ENCODE measurements at places on chromosomes 16 and 17. TPM values are rescaled to one million over a fixed set of nuclear protein-coding genes. Genes with fewer than 3 reads are reported as not detected.

Gene CYGB
- total RNA-seq: 8.3 TPM

GRCh38 chr17:27915709-27916108 lies 22.5 kb upstream of the LYRM9 start:
- H3K36me3 ChIP-seq: no peaks in the 10 kb centered on the region
- no peak overlapping the region for H3K4me3 ChIP-seq
- no peaks in the 10 kb centered on the region for H3K4me1 ChIP-seq
- no peak for DNase-seq
- no peak overlapping the region for H3K27ac ChIP-seq

DNA sequence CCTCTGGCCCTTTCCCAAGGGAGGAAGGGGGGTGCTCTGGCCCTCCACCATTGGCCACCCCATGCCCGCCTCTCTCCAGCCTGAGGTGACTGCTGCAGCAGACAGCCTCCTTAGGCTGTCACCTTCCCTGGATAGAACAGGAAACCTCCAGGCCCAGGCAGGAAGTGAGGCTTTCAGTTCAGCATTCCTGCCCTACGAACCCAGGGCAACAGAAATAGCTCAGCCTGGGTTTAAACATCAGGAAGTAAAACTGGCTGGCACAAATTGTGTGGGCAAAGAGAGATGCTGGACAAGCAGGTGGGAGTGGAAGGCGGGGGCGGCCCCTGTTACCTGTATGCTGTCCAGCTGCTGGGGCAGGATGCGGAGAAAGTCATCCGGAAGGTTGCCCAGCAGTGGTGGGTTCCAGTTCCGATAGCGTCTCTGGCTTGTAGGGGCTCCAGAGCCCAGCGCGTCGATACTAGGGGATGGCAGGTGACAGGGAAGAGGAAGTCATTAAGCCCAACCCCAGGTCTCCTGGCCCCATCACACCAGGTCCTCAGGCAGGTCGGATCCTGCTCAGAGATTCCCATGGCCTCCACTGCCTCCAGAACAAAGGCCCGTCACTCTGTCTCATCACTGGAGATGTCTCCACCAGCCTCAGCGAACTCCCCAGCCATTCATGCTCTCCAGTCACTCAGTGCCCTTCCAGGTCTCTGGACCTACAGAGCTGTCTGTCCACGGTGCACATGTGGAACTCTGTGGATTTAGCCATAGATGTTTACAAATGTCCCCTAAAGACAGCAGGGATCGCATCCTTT lies 23.6 kb upstream of the MRPS23 start:
- H3K27ac ChIP-seq: peak overlapping the region; percentile 90
- H3K36me3 ChIP-seq: peaks cover 10% of the 10 kb centered on the region
- DNase-seq: no peak
- peaks cover 46% of the 10 kb centered on the region for H3K4me1 ChIP-seq
- H3K4me3 ChIP-seq: no peak overlapping the region
- H3K27me3 ChIP-seq: no peaks in the 10 kb centered on the region

GRCh38 chr16:58336332-58337089 lies 41.7 kb upstream of the PRSS54 start:
- no peaks in the 10 kb centered on the region for H3K36me3 ChIP-seq
- peak; percentile 23 for DNase-seq
- H3K27ac ChIP-seq: no peak overlapping the region
- H3K27me3 ChIP-seq: no peaks in the 10 kb centered on the region
- peak overlapping the region; percentile 58 for H3K4me3 ChIP-seq

DNA sequence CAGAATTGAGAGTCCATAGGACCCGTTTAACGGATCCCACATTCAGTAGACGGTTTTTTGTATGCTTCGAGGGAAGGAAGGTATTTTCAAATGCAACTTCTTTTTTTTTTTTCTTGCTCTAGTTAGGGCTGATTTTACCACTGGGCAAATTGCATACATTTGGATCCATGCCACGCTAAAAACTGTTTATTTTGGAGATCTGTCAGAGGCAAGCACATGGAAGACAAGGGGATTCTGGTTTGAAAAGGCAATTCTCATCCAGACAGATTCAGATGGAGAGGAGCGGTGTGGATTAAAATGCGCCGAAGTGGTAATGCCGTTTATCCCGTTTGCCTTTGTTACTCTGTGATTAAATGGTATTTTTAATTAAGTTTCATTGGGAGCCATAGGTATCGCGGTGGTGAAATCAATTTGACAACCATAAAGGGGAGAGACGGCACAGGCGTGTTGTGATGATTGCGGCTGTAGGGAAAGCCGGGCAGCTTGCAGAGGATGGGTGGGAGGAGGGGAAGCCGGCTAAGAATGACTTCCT lies 170.4 kb downstream of the IRX3 start:
- H3K27me3 ChIP-seq: no peaks in the 10 kb centered on the region
- peaks cover 16% of the 10 kb centered on the region for H3K36me3 ChIP-seq
- H3K4me3 ChIP-seq: no peak overlapping the region
- H3K27ac ChIP-seq: no peak overlapping the region

- H3K4me3 ChIP-seq: peak overlapping the region; percentile 46
- no peak overlapping the region for H3K27ac ChIP-seq
- peak; percentile 58 for DNase-seq
- no peaks in the 10 kb centered on the region for H3K27me3 ChIP-seq
These were observed 8.6 kb downstream of the LGALS3BP start for GRCh38 chr17:78970834-78971755.

GRCh38 chr17:74240618-74241205 lies 27.3 kb downstream of the TTYH2 start:
- no peak for DNase-seq
- no peak overlapping the region for H3K4me3 ChIP-seq
- H3K36me3 ChIP-seq: no peaks in the 10 kb centered on the region

DNA sequence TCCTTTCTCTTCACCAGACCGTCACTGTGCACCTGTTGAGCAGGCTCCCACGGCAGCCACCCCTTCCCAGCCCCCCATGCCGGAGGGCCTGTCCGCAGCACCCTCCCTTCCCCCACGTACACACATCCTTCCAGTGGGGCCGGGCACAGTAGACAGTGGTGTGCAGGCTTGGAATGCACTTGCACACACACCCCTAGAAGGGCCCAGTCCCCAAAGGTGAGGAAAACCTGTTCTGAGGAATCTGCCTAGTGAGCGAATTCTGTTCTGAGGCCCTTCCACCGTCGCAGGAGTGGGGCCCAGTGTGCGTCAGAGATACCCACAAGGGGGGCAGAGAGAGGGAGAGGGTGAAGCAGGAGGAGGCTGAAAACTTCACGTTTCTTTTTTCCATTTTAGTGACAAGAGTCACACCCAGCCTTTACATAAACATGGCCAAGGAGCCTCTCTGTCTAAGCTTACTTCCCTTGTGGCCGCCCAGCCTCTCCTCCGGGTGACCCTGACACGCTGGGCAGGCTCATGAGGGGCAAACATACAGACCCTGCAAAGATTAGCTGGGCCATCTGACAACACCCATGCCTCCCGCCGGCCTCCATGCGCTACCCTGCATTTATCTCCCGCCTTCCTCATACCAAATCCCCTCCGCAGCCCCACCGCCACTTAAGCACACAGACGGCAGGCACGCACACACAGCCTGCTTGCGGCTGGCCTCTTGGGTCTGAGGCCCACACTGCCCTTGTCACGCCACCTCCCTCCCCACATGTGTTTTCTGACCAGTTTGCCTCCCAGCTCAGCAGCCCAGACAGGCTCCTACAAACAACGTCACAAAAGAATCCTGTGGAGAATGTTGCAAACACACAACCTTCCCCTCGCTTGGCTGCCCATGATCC lies 1.8 kb downstream of the ZBTB4 start:
- peak overlapping the region; percentile 99 for H3K27ac ChIP-seq
- peak overlapping the region; percentile 99 for H3K4me3 ChIP-seq
- H3K4me1 ChIP-seq: peaks cover 54% of the 10 kb centered on the region
- DNase-seq: no peak

DNA sequence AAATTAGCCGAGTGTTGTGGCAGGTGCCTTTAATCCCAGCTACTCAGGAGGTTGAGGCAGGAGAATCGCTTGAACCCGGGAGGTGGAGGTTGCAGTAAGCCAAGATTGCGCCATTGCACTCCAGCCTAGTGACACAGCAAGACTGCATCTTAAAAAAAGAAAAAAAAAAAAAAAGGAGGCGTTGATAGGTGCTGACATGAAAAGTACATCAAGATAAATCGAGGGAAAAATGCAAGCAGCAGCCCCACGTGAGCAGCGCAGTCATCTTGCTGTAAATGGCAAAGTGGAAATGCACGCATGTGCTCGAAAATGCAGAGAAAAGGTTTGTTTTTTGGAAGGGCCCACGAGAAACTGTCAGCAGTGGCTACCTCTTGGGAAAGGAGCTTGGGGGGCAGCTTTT lies 20.9 kb downstream of the MXRA7 start:
- peaks cover 12% of the 10 kb centered on the region for H3K36me3 ChIP-seq
- DNase-seq: no peak
- peaks cover 33% of the 10 kb centered on the region for H3K4me1 ChIP-seq
- H3K27ac ChIP-seq: no peak overlapping the region
- no peak overlapping the region for H3K4me3 ChIP-seq
- no peaks in the 10 kb centered on the region for H3K27me3 ChIP-seq

DNA sequence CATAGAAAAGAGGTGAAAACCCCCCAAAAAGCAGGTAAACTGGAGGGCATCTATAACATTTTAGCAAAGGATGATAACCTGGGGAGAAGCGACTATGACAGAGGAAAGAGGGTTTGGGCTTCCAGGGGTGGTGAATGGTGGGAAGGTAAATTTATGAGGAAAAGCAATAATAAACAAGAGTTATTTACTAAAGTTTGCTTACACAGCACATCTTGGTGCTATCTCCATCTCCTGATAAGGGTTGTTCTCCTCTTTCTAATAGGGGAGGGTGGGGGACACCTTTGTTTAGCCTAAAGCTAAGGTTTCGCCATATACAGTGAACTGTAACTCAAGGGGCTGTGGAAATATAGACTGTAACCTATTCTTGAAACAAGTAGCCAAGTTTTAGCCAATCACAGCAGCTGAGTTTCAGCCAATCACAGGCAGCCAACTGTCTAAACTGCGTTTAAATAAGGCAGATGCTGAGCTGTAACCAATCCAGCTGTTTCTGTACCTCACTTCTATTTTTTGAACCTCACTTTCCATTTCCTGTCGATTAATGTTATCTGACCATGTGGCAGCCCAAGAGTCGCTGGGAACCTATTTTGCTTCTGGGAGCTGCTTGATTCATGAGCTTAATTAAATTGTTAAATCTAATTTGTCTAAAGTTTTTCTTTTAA lies 191.8 kb downstream of the MAP2K6 start:
- no peak overlapping the region for H3K4me3 ChIP-seq
- no peak overlapping the region for H3K27ac ChIP-seq
- H3K36me3 ChIP-seq: no peaks in the 10 kb centered on the region
- no peaks in the 10 kb centered on the region for H3K27me3 ChIP-seq
- peaks cover 36% of the 10 kb centered on the region for H3K4me1 ChIP-seq

DNA sequence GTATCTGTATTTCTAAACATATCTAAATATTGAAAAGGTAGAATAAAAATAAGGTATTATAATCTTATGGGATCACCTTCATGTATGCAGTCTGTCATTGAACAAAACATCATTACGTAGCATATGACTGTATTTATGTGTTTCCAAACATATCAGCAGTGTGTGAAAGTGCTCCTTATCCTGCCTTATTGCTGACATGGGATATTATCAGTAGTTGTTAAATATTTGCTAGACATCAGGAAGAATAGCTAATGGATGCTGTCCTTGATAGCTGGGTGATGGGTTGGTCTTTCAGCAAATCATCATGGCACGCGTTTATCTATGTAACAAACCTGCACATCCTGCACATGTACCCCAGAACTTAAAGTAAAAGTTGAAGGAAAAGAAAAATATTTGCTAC lies 59.1 kb upstream of the FAM20A start:
- H3K27ac ChIP-seq: no peak overlapping the region
- H3K36me3 ChIP-seq: no peaks in the 10 kb centered on the region
- H3K4me3 ChIP-seq: no peak overlapping the region
- H3K27me3 ChIP-seq: no peaks in the 10 kb centered on the region
- no peak for DNase-seq

- H3K36me3 ChIP-seq: peaks cover 6% of the 10 kb centered on the region
- H3K4me1 ChIP-seq: peaks cover 4% of the 10 kb centered on the region
- no peak overlapping the region for H3K27ac ChIP-seq
- no peaks in the 10 kb centered on the region for H3K27me3 ChIP-seq
- H3K4me3 ChIP-seq: no peak overlapping the region
These were observed 18.0 kb downstream of the CFDP1 start for GRCh38 chr16:75415169-75415905.

DNA sequence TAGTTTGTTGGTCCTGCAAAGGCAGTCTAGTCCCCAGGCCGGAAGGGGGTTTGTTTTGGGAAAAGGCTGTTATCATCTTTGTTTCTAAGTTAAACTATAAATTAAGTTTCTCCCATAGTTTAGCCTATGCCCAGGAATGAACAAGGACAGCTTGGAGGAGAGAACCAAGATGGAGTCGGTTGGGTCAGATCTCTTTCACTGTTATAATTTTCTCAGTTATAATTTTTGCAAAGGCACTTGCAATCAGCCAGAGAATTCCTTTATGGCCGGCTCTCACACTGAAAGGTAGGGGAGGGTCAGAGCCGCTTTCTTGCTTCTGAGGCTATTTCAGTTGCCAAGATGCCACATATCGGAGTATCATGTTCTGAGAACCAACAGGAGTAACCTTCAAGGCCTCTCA lies 59.2 kb upstream of the ATF7IP2 start:
- H3K27me3 ChIP-seq: no peaks in the 10 kb centered on the region
- no peak overlapping the region for H3K27ac ChIP-seq
- no peak overlapping the region for H3K4me3 ChIP-seq
- H3K36me3 ChIP-seq: no peaks in the 10 kb centered on the region
- no peaks in the 10 kb centered on the region for H3K4me1 ChIP-seq

- H3K4me3 ChIP-seq: no peak overlapping the region
- no peak overlapping the region for H3K27ac ChIP-seq
- no peaks in the 10 kb centered on the region for H3K27me3 ChIP-seq
- H3K36me3 ChIP-seq: no peaks in the 10 kb centered on the region
These were observed 53.4 kb downstream of the CACNG3 start for GRCh38 chr16:24309258-24310142.

- no peaks in the 10 kb centered on the region for H3K36me3 ChIP-seq
- peaks cover 10% of the 10 kb centered on the region for H3K4me1 ChIP-seq
- no peak overlapping the region for H3K4me3 ChIP-seq
- no peak for DNase-seq
- H3K27me3 ChIP-seq: no peaks in the 10 kb centered on the region
These were observed 898 bp downstream of the CAPNS2 start for GRCh38 chr16:55567382-55567781.

DNA sequence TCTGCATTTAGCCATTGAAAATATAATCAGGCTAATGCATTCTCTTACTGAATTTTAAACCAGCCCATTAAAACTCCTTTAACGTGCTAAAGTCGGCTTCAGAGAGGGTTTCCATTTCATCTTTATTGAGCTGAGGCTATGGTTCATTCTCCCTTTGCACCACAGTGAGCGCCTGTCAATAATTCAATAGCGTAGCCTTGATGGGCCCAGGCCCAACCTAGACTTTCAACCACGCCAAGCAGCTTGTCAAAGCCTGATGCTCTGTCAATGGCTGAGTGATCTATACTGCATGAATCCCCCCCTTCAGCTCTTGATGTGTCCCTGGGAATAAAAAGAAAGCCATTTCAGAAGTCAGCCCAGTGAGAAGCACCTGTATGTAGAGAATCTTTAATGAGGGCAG lies 106.0 kb downstream of the RBFOX1 start:
- H3K4me3 ChIP-seq: no peak overlapping the region
- H3K4me1 ChIP-seq: no peaks in the 10 kb centered on the region
- H3K27ac ChIP-seq: no peak overlapping the region

- no peak overlapping the region for H3K4me3 ChIP-seq
- H3K27me3 ChIP-seq: no peaks in the 10 kb centered on the region
- no peak for DNase-seq
- H3K27ac ChIP-seq: peak overlapping the region; percentile 20
- H3K36me3 ChIP-seq: no peaks in the 10 kb centered on the region
These were observed 20.1 kb downstream of the CPNE2 start for GRCh38 chr16:57112403-57113041.

- H3K27ac ChIP-seq: no peak overlapping the region
- DNase-seq: no peak
These were observed 85.7 kb downstream of the TIMM22 start for GRCh38 chr17:1082579-1082978.

- H3K27me3 ChIP-seq: no peaks in the 10 kb centered on the region
- peak overlapping the region; percentile 6 for H3K27ac ChIP-seq
- DNase-seq: no peak
- no peaks in the 10 kb centered on the region for H3K36me3 ChIP-seq
These were observed 365.2 kb downstream of the C16orf95 start for GRCh38 chr16:86951831-86952598.
